Fibroblast of the conjunctiva (primary cell): ENCODE measurements at places on chromosomes 5 and 9.

DNA sequence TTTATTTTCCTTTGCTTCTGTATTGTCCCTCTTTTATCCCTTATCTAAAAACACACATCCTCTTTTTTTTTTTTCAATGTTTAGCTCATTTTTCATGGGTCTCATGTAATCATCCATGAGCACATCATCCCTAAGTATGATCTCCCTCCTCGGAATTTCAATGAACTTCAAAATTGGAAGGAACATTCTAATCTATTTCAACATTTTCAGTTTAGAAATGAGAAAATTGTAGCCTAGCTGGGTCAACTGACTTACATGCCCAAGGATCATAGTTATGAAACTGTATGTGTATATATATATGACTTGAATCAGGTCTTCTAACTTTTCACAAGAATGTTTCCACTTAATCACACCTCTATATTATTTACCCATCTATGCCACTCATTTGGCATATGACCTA, 77.7 kb downstream of the TUSC1 start:
- no peak for DNase-seq

DNA sequence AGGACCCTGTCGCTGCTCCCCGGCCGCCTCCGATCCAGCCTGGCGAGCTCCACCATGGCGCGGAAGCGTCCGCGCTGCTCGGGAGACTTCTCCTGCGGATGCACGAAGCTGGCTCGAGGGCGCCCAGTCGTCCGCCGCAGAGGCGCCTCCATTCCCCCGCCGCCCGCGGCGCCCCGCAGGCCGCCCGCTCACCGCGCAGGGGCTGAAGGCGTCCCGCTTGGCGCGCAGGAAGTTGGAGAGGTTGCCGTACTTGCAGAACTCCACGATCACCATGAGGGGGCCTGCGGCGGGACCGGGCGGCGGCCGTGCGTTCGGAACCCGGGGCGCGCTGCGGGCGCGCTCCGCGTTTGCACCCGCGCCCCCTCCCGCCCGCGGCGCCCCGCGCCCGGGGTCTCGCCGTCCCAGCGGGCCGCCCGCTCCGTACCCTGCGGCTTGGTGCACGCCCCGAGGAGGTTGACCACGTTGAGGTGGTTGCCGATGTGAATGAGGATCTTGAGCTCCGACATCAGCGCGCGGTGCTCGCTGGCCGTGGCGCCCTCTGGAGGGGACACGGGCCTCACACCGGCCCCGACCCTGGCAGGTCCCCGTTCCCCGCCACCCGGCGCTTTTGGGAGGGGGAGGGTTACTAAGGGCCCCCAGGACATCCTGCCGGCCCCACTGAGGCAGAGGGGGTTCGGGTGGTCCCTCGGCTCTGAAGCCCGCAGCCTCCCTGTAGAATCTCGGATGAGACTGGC, 27.7 kb upstream of the SCGB3A1 start:
- no peak for DNase-seq

DNA sequence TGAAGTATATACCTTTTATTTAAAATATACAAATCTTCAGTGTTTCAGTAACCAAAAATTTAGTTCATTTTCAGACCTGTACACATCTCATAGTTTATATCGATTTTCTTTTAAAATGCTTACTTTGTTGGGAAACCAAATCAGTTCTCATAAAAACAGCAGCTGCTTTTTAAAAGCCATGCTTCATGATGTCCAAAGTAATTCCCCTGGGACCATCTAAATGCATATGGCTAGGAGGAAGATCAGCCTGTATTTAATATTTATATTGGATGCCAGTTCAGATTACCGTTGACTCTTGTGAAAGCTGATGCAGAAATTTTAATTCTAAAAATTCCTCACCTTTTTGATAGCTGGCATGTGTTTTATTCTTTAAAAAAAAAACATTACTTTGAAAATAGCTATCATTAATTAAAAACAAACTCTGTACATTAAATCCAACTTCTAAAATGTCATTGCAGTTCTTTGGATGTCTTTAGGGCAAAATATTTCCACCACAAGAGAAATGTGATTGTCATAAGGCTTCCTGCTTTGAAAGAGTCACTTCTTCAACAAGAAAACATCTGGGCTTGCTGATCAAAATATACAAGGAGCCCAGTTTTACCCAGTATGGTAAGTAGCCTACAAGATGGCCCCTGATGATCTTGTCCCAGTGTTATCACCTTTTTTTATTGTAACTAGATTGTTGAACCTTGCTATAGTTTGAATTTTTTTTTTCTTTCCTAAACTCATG, 1242.9 kb upstream of the CDH6 start:
- DNase-seq, result no peak

- no peak for DNase-seq
These were observed 626.7 kb downstream of the PRR16 start for GRCh38 chr5:121090822-121091221.

GRCh38 chr9:137009938-137010732, 13.8 kb upstream of the CLIC3 start:
- no peak for DNase-seq

DNA sequence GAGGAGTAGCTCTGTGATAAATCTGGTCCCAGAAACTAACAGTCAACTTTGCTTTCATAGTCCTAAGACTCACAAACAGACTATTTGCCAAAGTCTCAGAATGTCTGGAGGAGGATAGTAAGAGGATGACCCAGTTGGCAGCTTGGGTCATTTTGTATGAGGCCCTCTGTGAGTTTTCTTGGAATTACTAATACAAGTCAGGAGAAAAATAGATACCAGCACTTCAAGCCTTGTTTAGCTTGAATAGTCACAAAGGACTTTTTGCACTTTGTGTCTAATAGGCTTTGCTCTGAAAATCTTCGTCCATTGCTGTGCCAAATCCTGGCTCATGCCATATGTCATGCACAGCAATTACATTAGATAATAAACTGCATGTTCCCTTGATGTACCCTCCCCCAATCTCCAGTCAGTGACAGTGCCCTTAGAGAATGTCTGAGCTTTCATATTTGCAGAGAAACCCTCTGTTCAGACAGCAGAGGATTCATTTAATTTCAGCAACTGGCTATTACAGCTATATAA, 612.8 kb downstream of the CSNK1G3 start:
- peak; percentile 4 for DNase-seq

DNA sequence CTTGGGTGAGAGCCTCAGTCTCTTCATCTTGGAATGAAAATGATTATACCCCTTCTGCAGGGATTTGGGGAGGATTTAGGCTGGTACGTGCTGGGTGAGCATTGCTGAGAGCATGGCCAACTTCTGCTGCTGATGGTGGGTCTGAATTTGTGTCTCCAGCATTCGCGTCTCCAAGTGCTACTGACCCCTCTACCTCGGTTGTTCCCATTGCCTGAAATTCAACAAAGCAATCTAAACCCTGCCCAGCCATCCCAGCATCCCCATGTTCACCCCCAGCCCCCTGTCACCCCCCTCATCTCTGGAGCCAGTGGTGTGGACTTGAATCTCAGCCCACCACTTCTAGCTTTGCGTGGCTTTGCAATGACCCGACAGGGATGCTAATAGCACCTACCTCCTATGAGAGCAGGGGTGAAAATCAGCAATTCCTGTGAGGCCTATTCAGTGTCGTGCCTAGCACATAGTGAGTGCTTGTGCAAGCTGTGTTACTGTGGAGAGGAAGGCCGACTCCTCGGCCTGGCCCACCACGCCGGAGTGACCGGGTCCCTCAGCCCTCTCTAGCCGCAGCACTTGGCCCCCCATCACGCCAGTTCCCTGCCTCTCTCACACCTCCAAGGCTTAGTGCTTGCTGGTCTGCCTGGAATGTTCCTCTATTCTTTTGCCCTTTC, 43.4 kb upstream of the SH3PXD2B start:
- no peak for DNase-seq

DNA sequence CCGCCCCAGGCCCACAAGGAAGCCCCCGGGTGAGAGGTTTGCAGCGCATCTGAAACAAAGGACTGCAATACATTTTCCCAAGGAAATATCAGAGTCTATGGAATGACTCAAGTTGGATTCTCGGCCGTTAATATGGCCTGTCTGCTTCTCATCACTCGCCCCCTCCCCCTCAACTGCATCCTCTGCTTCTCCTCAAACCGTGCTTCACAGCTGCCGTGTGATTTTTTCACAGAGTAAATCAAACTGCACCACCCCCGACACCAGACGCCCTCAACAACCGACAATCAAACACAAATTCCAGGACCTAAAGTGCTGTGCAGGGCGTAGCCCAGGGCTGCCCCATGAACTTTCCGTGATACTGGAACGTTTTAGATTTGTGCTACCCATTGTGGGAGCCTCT, 176.9 kb downstream of the ROR2 start:
- DNase-seq, result no peak

DNA sequence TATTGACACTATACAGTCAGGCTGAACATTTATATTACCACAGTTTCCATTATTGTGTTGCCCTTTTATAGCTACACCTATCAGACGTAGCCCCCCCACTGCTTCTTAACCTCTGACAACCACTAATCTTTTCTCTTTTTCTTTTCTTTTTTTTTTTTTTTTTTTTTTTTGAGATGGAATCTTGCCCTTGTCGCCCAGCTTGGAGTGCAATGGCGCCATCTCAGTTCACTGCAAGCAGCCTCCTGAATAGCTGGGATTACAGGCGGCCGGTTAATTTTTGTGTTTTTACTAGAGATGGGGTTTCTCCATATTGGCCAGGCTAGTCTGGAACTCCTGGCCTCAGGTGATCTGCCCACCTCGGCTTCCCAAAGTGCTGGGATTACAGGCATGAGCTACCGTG, 75.4 kb downstream of the UHRF2 start:
- DNase-seq, result no peak

- no peak for DNase-seq
These were observed 116.5 kb downstream of the NFIB start for GRCh38 chr9:14197325-14197858.

- no peak for DNase-seq
These were observed 35.1 kb upstream of the ADRB2 start for GRCh38 chr5:148791334-148791667.

DNA sequence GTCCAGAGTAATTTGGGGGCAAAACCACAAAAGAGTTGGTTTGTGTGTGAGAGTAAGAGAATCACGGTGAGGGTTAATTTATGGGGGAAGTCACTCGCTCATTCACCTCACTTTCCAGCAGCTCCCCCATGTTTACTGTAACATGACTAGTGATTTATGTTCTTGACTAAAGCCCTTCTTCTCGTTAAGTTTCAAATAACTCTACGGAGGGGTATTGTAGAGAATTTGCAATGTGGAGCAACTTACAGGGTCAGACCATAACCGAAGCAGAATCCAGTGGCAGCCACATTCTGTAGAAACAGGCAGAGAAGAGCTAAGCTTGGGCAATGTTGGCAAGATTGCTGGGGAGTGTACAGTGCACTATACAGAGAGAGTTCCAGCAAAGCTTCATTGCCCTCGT, 760.6 kb downstream of the IRX1 start:
- DNase-seq, result no peak

DNA sequence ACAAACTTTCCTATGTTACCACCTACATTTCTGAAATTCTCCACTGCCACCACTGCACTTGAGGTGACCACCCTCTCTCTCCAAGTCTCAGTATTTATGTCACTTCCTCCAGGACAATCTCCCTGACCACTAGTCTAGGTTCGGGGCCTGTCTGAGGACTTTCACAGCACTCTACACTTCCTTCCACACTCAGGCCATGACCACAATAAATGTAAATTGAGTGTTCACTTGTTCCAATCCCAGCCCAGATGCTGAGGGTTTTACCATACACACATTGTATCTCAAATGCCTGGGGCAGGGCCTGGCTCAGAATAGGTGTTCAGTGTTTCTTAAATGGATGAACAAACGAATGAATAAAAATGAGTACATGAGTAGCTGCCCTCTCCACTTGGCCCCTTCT, 26.9 kb upstream of the CCNG1 start:
- no peak for DNase-seq

- DNase-seq, result no peak
These were observed 58.8 kb downstream of the MARCHF3 start for GRCh38 chr5:126971455-126972031.

DNA sequence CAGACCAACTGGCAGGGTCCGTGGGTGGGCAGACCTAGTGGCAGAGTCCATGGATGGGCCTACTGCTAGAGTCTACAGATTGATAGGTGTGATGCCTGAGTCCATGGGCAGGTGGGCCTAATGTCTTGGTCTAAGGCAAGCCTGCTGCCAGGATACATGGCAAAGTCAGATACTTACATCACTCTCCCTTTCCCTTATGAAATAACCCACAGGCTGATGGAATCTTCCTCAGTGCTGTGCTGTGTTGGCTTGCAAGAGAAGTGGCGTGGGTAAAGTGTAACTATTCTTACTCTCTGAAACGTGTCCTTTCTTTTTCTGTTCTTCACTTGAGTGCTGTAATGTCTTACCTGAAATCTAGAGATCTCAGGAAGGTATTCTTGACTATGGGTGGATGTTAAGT, 67.3 kb upstream of the ADRB2 start:
- DNase-seq, result no peak

- DNase-seq, result no peak
These were observed 33.7 kb downstream of the DNAH5 start for GRCh38 chr5:13910637-13911288.

DNA sequence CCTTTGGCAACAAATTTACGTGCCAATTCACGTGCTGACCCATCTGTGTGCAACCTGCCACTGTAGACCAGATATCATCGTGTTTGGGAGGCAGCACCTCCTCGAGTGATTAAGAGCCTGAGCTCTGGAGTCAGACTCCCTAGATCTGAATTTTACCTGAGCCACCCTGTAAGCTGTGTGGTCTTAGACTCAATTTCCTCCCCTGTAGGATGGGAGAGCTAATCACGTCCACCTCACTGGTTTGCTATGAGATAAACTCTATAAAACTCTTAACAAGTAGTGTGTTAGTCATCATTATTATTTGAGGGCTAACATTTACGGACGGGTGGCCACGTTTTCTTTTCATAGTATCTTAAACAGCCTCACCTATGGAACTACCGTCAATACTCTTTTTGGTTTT, 220.0 kb upstream of the ADAMTSL1 start:
- no peak for DNase-seq

- DNase-seq, result no peak
These were observed 190.1 kb upstream of the TBC1D2 start for GRCh38 chr9:98445576-98445975.

DNA sequence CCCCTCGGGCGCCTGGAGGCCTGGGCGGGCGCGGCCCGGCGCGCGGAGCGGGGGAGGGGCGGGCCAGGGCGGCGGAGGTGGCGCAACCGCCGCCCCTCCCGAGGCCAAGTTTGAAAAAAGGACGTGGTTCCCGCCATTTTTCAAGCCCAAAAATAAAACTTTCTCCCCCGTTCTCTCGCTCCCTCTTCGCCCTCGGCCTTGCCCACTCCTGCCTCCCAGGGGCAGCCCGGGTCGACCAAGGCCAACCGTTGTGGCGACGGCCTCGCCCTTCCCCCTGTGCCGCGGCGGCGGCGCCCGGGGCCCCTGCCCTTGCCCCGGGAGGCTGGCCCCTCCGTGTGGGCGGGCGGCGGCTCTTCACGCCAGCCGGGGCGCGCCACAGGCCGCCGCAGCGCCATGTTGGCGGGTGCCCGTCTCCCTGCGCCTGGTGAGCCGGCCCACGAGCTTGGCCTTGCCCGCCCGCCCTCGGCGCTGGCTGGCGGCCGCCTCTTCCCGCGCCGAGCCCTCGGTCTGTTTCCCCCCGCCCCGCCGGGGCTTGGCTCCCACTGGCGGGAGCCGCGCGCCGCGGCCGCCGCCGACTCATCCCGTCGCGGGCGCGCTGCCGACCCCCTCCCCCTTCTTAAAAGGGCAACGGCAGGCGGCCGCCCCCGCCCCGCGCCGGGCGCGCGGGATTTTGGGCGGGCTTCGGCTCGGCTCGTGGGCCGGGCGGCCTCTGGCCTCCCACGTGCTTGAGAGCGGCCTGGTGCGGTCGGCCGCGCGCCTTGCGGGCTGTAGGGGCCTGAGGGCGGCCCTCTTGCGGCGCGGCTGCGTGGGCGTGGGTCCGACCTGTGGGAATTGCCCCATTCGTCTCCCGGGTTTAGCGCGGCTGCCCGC, 1.3 kb downstream of the ANP32B start:
- DNase-seq, result peak; percentile 57

- DNase-seq, result no peak
These were observed 4.8 kb downstream of the RASGRF2 start for GRCh38 chr5:80964919-80965318.
